ENCODE measurements at places on chromosomes 1 and 21.

DNA sequence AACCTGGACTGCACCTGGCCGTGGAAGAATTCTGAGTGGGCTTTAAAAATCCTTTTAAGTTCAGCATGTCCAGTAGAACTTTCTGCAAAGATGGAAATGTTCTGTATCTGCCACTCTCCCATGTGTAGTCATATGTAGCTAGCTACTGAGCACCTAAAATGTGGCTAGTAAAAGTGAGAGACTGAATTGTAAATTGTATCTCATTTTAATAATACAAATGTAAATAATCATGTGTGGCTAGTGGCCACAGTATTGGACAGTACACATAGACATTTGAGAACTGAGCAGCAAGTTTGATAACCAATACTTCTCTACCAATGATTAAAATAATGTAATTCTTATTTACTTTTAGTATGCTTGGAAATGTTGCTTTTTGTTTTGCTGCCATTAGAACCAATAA is 57.3 kb downstream of the PHACTR4 start:
- no peak for DNase-seq

DNA sequence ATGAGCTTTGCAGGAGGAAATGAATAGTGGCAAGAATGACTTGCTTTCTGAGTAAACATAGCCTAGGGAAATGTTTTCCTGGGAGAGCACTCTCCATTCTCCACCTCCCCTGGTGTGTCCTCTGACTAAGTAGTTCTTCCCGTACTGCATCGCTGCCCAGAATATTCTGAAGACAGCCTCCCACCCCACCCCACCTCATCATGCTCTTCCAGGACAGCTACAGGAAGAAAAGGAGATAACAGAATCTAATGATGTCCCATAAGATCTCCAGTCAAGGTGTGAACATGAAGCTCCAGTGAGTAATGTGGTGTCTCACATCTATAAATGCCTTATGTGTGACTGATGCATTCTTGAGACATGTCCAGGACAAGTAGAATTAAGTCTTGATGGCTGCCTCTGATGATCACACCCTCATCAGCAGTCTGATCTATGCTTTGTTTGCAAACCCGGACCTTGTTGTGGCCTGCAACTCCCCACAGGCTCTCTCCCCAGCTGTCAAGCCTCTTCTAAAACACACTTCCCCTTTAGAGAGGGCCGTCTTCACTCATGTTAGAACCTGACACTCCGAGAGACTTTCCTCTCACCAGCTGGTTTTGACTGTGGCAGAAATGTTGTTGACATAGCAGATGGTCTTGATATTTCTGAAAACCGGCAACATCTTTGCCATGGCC is 183.0 kb downstream of the CYYR1 start:
- no peak for DNase-seq

DNA sequence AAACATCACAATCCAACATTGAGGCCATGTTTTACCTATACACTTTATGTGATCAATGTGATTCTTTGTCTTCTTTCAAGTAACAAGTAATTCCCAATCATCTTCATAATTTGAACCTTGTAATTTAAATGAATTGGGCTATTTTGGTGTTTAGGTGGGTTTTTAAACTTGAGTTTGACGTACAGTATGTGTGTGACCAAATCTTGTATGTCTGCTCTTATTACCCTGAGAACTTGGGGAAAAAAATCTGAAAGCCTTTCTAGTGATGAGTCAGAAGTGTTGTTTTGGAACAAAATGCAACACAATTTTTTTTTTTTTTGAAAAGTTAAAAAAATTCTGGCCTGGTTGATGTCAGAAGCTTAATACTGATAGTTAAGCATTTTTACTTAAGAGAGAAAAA is 68.5 kb downstream of the HHAT start:
- DNase-seq: no peak

- no peak for DNase-seq
These were observed 114.5 kb upstream of the ZNHIT6 start for GRCh38 chr1:85822696-85823095.

GRCh38 chr21:41932576-41933312 is 21.1 kb downstream of the C2CD2 start:
- DNase-seq: no peak

DNA sequence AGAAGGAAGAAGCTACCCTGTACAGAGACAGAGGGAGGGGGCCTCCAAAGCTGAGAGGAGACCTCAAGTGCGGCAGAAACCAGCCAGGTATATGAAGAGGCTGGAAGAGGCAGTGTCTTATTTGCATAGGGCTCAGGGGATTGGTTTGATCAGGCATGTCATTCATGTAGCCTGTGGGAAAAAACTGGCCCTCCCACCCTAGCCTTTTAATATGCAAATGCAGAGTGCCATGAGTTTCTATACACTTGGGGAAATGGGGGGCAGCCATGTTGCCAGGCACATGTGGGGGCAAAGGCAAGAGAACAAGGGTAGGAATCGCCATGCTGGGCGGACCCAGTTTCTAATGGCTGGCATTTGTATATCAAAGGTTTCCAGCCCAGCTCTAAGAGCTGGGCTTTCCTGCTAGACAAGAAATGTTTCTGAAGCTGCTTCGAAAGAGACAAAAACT is 172.7 kb downstream of the RASAL2 start:
- DNase-seq: no peak

DNA sequence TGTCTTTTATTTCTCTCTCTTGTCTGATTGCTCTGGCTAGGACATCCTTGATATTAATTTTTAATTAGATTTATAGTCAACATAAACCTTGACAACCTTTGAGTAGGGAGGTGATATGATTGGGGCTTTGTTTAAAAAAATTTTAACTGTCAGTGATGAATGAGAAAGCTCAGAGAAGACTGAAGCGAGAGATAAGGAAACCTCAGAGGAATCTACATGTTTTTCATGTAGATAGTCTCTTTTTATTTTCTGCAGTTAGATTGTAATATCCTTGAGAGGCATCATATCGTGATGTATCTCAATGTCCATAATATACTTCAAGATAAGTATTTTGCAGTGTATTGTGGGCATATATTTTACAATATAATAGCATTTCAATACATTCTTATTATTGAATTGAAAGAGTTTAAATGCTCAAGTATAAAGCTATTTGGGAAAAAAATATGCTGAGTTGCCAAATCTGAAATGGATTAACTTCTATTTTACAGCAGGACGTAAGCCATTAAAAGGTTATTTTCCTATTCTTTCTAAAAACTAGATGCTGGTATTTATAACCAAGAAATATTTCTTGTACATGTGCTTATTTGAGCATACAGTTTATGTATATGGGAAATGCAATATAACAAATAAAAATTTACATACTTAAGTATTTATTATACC is 802.4 kb upstream of the ADGRL4 start:
- DNase-seq: no peak

GRCh38 chr1:43867976-43868740 is 65.4 kb upstream of the ARTN start:
- no peak for DNase-seq

DNA sequence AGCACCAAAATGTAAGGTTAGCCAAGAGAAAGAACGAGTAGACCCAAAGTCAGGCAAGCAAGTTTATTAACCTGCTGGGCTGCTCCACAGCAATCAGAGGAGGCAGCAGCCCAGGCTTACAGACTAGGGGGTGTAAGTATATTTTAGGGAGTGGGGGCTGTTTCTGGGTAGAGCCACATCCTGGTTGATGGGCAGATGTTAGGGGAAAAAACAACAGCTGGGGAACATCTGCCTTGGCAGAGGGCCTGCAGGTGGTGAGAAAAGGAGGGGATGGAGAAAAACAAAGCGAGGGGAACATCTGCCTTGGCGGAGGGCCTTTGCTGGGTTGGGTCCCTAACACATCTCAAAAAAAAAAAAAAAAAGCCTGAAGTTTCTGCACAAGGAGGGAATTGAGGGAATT is 9.7 kb upstream of the ZBTB48 start:
- DNase-seq: no peak

DNA sequence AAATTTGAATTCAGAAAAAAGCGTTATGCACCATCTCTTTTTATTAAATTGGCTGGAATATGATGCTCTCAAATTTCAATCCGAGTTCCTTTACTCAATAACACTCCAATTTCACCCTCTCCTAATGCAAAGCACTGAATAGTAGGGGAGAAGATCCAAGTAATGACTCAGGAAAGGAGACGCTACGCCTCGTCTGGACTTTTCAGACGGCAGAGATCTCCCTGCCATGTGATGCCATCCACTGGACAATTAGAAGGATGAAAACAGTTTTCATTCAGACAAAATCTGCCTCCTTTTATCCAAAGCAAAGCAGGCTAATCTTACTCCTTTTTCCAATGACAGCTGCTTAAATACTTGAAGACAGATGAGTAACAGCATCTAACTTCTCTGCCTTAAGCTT is 242.4 kb upstream of the GREM2 start:
- DNase-seq: no peak

- DNase-seq: no peak
These were observed 49.6 kb upstream of the DAB1 start for GRCh38 chr1:57473448-57473847.

DNA sequence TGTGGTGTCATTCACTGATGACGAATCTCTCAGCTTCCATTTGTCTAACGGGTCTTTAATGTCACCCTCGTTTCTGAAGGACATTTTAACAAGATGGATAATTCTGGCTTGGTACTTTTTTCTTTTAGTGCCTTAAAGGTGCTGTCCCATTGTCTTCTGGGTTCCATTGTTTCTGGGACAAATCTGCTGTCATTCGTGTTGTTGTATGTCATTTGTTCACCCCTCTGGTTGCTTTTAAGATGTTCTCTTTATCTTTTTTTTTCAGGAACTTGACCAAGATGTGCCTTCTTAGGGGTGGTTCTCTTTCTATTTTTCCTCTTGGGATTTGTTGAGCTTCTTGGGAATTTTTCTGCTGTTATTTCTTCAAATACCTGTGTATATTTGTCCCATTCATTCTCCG is 14.0 kb upstream of the MMEL1 start:
- no peak for DNase-seq

DNA sequence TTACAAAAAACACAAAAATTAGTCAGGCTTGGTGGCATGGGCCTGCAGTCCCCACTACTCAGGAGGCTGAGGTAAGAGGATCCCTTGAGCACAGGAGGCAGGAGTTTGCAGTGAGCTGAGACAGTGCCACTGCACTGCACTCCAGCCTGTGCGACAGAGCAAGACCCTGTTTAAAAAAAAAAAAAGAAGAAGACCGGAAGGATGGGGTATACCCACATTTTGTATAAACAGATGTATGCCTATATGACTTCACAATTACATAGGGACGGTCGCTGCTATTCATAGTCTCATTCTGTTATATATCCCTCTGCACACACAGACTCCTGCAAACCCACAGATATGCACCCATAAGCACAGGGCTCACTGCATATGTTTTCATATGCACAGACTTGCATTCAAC is 12.7 kb downstream of the LCK start:
- DNase-seq: no peak

DNA sequence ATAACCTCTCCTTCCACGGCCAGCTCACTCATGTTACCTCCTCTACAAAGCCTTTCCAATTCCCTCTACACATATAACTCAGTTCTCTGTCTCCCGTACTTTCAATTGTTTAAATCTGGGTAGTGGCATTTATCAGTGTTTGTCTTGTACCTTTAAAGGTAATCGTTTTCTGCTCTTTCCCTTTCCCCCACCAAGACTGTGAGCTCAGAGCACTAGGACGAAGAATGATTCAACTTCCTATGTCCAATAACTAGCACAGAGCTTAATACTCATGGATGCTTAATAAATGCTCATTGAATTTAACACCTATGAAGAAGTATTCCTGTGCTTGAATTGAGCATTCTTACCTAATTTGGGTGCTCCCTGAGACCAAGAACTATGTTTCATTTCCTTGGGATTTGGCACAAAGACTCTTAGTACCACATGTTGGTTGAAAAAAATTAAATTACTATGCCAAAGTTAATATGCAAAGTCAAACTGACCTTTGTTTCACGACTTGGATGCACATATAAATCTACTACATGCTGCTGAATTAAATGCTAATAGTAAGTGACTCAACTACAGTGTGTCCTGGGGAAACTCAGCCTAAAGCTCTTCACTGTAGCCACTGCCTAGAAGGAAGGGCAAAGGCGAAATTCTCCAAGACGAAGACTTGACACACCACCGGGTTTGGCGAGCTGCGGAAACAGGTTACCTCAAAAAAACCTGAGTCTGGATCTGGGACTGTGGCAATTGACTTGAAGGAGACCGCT is 30.6 kb upstream of the C1orf185 start:
- DNase-seq: no peak

DNA sequence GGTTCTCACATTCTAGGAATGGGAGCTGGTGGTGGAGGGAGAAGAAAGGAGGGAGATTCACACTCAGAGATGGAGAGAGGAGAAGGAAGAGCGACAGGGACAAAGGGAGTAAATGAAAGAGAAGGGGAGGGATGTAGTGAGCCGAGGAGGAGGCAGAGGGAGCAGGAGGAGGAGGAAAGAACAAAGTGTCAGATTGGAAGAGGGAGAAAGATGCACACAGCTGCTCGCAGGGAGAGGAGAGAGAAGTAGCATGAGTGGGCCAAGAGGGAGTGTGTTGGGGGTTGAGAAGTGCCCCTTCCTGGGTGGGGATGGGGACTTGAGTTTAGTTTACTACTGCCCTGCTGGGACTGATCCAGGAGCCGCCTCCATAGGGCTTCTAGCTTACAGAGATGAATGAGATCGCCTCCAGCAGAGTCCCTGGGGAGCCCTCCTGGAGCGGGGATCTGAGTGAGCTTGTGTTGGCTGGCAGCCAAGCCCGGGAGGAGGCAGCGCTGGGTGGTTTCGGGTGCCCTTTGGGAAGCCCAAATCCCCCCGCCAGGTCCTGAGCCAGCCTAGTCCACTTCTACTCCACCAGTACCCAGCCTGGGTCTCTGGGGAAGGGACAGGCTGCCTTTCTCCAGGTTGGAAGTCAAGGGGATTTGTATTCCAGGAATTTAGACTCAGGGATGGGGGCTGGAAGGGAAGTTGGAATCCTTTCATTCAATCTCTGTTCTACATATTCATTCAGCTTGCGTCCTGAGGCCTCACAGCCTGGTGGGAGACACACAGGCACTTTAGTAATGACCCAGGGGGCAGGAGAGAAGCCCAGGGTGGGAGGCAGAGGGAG is 20.9 kb downstream of the PTPRU start:
- DNase-seq: no peak

DNA sequence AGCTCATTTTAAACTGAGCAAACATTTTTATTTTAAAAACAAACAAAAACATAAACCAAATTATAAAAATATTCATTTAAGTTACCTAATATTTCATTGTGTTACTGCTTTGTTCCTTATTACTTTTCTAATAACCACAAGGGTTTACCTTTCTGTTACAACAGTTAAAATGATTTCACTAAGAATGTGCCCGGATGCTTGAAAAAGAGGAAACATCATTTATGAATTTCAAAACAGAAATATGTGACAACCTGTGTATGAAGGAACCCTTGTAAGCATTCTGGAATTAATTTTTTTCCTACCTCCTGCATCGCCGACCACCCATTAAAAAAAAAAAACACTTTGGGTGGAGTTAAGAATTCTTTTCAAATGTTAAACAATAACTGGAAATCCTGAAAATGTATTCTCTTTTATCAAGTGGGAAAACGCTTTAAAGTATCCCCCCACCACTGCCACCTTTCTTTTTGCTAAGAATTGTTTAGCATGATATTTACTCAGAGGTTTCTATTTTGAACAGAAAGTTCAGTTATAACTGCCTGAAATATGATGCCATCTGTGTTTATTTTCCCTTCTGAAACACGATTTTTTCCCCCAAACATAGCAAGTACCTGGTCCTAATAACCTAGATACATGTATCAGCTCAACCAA is 9.1 kb downstream of the CYYR1 start:
- no peak for DNase-seq

Measured in vagina (tissue), 2 donors.